Activated naive CD4-positive, alpha-beta T cell treated with anti-CD3 and anti-CD28 coated beads, Interleukin-2, amount 50 U/mL, for 72 hours (primary cell): ENCODE measurements at places on chromosomes 13 and 19.

DNA sequence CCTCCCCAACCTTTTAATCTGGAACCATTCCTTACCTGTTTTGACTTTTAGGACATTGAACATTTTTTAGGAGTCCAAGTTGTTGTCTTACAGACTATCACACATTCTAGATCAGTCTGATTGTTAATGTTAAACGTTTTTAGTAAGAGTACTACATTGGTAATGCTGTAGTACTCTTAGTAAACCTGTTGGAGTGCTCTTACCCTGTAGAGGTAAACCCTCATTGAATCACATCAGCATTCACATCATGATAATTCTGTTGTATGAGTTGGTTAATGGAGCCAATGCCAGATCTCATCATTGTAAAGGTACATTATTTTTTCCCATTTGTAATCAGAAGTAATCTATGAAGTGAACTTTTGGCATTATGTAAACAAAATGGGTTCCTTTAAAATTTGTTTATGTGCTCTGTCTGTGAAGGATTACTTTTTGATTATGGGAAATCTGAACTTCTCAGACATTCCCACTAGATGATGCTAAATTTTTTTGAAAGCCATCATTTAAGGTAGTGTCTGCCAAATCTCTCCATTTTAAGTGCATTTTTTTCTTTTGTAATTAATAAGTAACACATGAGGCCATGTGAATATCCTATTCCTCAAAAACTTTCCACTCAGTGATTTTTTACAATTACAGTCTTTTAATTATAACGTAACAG lies 55.2 kb downstream of the VWA8 start:
- DNase-seq, result no peak

- DNase-seq, result no peak
Measured at GRCh38 chr13:94758436-94758960, 46.2 kb upstream of the SOX21 start.

GRCh38 chr13:97977982-97978381 lies 24.5 kb downstream of the IPO5 start:
- DNase-seq, result no peak

DNA sequence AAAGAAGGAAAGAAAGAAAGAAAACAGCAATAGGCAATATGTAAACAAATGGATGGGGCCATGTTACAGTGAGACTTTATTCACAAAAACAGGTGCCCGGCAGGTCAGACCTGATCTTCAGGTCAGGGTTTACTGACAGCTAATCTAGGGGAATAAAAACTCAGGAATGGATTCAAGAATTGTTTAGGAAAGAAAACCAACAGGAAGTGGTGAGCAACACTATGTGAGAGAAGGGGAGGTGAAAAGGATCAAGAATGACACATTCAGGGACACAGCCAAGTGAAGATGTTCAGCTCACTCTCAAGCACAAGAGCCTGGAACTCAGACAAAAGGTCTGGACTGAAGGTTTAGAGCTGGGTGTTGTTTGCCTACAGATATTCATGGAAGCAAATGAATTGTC lies 244.5 kb downstream of the EFNB2 start:
- DNase-seq, result no peak

DNA sequence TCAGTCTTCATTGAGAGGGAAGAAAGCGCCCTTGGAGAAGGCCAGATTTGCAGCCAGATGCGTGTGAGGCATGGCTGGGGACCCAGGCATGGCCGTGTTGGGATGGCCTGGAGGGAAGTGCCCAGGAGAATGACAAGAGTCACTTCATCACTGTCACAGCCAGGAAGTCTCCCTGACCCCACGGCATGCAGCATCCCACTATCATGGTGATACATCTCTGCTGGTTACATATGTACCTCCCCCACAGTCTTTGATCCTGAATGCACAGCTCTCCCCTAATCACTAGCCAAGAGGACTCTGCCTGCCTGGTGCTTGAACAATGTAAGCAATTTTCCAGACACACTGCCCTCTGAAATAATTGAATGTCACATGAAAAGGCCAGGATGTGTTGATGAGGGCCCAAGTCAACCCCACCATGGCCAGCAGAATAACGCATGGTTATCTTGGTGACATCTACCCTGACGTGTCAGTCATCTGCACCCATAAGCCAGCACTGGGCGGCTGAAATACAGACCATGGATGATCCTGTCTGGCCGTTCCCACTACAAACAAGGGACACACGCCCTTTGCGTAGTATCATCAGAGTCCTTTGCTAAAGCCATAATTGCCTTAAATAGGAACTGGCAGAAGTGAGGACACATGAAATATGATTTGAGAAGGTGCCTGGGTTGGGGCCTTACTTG lies 149.7 kb upstream of the SPACA7 start:
- DNase-seq, result no peak

- DNase-seq, result no peak
Measured at GRCh38 chr13:39405107-39405506, 197.9 kb downstream of the LHFPL6 start.

- DNase-seq, result no peak
Measured at GRCh38 chr19:37953171-37953917, 46.3 kb downstream of the SIPA1L3 start.

DNA sequence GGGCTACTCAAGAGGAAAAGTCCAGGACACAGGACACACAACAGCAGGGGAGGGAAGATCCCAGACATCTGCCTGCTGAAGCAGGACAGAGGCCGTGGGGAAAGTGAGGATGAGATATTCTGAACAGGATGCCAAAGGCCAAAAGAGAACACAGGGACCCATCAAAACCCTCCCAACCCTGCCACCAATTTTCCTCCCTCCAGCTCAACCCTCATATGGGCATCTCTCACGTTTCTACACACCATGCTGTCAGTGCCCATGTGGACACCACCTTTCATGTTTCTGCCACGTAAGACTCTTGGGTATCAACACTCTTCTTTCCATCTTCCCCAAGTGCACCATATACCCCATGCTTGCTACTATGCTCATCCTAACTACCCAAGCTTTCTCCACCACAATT lies 97.6 kb downstream of the RNASEH2B start:
- no peak for DNase-seq

DNA sequence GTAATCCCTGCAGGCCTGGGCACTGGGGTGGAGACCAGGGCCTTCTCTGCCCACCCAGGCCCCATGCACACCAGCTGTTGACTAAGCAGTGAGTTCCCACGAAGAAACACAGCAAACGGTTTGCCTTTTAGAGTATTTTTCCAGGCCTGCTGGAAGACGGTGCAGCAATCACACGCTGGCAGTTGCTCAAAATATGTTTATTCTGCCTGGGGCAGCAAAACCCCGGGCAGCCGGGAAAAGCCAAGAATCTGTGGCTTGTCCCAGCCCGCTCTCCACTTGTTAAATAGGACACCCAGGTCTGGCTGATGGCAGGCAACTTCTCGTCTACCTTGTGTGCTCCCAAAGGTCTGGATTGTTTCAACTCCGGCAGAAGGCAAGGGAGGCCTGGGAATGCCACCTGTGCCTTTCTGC lies 40.8 kb downstream of the GGACT start:
- DNase-seq, result no peak

GRCh38 chr13:42011601-42012350 lies 36.7 kb upstream of the DGKH start:
- no peak for DNase-seq

DNA sequence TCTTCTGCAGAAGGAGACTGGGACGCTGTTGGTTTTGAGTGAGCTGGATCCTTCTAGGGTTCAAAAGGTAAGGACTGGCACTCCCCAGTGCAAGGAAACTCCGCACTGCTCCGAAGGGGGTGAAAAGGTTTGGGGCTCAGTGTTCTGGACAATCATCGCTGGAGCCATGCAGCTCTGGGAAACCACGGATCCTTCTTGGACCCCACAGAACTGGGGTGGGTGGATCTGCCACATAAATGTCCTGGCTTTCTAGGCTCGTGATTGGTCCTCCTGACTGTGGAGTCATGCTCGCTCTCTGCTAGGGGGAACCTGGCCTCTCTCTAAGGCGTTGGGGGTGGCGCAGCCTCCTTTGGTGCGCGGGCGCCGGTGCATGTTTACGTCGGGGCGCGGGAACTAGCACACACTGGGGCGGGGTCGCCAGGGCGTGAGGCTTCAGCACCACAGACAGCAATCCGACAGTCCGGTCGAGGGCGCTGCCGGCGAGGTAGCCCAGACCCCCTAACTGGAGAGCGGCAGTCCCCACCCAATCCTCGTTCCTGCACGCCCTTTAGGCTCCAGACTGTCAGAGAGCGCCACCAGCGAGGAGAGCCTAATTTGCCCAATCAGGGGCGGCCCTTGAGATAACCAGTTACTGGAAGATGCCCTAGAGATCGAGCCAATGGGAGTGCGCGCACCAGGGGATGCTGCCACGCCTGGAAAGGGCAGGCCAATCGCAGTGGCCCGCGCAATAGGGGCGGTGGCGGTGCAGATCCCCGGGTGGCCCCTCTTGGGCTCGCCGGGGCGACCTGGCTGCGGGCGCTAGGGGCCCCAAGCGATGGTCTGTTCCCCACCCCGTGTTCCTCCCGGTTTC lies 913 bp upstream of the ELAVL3 start:
- no peak for DNase-seq

- DNase-seq, result no peak
Measured at GRCh38 chr13:102260256-102260655, 141.6 kb downstream of the FGF14 start.
